Fibroblast of skin of right quadriceps (primary cell): ENCODE measurements at places on chromosomes 5 and 9.

DNA sequence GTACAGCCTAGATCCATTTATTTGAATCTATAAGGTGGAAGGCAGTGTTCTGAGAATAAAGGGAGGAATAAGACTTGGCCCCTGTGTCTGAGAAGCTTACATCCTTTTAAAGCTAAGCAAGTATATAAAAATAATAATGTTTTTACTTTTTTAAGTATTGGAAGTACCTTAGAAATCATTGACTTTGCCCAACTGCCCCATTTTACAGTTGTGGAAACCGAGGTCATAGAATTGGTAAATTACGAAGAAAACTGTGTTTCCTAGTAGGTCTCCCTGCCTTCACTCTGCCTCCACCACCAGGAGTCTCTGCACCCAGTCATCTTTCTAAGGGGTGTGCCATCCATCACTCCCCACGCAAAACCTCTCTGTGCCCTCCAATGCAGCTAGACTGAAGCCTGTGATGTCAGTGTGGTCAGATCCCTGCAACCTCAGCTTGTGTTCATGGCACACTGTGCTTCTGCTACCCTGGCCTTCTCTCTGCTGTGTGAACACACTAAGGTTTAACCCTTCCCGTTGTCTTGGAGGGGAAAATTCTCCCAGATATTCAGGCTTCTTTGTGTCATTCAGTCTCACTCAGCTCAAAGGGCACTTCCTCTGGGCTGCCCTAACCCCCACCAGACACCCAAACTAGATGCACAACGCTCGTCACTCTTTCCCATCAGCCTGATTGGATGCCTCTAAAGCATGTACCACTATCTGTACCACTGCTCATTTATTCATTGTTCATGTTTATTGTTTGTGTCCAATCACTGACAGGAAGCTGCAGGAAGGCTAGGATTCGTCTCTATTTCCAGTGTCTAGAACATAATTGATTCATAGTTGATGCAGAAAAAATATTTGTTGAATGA lies 18.2 kb downstream of the ADRB2 start:
- DNase-seq = no peak

DNA sequence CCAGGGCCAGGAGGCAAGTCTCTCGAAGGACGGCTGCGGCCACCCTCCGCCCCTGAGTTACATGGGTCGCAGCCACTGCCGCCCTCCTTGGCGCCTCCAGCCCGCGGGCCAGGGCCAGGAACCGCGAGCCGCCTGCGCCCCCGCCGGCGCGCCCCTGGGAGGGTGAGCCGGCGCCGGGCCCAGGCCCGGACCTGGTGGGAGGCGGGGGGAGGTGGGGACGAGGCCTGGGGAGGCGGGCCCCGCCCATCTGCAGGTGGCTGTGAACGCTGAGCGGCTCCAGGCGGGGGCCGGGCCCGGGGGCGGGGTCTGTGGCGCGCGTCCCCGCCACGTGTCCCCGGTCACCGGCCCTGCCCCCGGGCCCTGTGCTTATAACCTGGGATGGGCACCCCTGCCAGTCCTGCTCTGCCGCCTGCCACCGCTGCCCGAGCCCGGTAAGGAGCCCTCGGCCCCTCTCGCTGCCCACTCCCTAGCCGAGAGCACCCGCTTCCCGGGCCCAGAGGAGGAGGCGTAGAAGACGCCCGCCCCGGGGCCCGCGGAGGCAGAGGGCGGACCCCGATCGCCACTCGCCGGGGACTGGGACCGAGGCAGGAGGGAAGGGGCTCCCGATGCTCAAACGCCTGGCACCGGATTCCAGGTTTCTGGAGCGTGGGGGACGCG lies at the start of gene ASS1:
Gene ASS1, plus strand, starts transcription at position 397 of the 657 bp plus-strand sequence. CDS start 7,268 bp downstream, outside the sequence.
- DNase-seq = peak; percentile 26

DNA sequence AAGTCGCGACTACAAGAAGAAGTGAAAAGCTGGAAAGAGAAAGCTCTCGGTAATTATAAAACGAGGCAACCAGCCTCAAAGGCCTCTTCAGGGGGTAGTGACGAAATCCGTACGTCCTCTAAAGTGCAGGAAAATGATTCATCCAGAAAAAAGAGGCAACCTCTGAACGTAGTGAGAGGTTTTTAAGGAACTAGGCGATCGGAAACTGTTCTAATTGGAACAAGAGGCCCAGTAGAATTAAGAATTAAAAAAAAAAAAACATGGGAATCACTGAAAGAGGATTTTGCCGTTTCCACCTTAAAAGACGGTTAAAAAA lies 1.0 kb downstream of the CSNK1A1 start:
- peak; percentile 63 for DNase-seq

DNA sequence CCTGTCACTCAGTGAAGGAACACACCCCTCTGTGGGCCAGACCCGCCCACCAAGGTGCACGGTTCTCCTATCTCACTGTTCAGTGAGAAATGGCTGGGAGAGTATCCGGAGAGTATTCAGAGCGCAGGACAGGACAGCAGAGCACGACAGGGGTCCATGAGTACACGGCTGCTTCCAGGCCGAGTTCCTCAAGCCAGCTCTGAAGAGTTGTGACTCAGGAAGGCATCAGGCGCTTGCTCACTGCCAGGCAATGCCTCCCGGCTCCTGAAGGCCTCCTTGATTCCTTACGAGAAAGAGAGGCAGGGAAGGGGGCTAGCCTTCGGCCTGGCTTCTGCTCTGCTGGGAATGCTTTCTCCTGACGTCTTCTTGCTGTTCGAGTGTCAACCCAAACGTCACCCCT lies 132.1 kb upstream of the PPP1R26 start:
- no peak for DNase-seq

DNA sequence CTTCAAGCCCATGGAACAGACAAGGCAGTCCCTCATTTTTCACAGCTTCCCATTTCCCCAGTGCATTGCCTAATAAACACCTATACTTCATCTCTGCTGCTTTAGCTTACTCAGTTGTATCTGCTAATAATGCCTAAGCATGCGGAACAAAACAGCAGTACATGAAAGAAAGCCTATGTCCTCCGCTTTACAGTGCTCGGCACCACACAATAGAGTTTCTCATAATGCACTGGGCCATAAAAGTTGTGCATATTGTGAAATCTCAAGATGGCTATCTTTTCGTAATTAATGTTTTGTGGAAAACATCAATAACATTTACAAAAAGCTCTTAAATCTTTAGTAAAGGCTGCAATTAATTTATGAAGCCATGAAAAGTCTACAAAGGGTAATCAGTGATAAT lies 69.3 kb downstream of the DENND1A start:
- no peak for DNase-seq

DNA sequence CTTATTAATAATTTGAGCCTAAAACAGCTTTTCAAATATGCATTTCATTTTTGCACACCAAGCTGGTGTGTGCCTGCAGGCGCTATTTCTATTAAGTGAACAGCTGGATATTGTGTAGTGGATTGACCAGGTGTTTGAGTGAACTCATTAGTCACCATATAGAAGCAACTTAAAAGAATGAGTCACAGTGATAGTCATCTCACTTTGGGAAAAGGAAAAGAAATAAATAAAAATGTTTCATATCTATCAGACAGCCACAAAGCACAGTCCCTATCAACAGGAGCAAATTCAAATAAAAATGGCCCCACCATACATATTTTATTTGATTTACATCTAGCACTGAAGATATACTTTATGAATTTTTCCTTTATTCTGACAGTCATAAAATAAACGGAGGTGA lies 456.5 kb upstream of the CDH9 start:
- DNase-seq = peak; percentile 8

GRCh38 chr5:176570044-176570443 lies 20.9 kb downstream of the CDHR2 start:
- DNase-seq = no peak

- DNase-seq = no peak
These were observed 65.7 kb upstream of the TNFAIP8 start for GRCh38 chr5:119290161-119290569.

GRCh38 chr9:105708405-105708804 lies 14.1 kb downstream of the TMEM38B start:
- no peak for DNase-seq

- no peak for DNase-seq
These were observed 237.6 kb upstream of the IRX4 start for GRCh38 chr5:2120361-2120760.

DNA sequence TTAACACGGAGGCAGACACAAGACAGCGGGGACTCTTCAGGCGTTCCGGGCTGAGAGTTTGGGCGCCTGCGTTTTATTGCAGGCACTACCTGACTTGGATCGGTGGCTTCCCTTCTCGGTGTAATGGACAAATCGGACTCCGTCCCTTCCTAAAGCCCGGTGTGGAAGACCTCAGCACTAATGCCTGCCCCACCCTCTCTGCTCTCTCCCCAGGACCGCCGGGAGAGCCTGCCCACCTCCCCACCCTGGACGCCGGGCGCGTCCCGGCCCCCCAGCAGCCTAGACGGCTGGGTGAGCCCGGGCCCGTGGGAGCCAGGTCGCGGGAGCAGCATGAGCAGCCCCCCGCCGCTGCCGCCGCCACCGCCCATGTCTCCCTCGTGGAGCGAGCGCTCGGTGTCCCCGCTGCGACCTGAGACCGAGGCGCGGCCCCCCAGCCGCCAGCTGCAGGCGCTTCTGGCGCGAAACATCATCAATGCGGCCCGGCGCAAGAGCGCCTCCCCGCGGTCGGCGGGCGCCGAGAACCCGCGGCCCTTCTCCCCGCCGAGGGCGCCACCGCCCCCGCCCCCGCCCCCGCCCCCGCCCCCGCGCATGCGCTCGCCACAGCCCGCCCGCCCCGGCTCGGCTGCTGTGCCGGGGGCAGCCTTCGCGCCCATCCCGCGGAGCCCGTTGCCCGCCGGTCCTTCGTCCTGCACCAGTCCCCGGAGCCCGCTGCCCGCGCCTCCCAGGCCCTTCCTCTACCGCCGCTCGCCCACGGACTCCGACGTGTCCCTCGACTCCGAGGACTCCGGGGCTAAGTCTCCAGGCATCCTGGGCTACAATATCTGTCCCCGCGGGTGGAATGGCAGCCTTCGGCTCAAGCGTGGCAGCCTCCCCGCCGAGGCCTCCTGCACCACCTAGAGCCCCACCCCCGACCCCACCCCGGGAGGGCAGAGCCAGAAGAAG lies 4.6 kb upstream of the MYOZ3 start:
- DNase-seq = peak; percentile 58

DNA sequence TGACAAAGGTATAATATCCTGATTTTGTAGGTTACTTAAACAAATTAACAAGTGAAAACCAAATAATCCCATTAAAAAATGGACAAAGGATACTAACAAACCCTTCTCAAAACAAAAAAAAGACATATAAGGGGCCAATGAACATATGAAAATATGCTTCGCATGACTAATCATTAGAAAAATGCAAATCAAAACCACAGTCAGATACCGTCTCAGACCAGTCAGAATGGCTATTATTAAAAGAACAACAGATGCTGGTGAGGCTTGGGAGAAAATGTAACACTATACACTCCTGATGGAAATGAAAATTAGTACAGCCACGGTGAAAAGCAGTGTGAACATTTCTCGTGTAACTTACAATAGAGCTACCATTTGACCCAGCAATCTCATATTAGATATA lies 1542.2 kb upstream of the CDH9 start:
- DNase-seq = peak; percentile 85

- DNase-seq = no peak
These were observed 188.3 kb downstream of the GNAQ start for GRCh38 chr9:77843076-77843870.

DNA sequence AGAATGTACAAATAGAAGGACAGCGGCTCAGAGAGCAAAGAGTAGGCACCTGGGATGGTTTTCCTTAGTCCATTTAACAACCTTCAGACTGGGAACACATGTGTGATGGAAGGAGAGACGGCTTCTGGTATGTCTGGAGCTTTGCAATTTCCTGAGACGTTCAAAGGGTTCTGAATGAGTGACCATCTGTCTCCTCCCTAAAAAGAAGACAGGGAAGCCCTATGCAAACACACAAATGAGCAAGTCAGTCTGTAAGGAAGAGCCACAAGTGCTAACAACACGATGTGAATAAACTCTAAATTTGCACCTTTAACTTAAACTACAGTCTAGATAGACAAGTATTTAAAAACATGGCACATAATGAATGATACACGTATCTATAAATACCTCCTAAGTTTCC lies 391.0 kb downstream of the ICE1 start:
- no peak for DNase-seq
